ENCODE measurements at places on chromosomes 6 and 20.

DNA sequence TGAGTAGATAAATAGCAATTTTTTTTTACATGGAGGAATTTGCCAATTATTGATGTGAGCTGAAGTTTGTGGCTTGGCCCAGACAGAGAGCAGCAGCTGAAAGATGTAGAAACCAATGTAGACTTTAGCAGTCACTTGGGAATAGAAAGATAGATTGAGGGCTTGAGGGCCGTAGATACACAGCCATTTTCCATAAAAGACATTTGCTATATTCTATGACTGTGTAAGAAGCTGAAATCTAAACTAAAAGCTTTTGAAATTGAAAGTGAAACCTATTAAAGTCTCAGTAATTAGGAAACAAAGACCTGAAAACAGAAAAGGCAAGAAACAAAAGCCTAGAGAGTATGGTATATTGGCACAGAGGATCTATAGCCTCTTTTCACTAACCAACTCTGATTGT, 332.7 kb downstream of the CENPW start:
- no peak for DNase-seq

- no peak for DNase-seq
These were observed 69.1 kb downstream of the RNF217 start for GRCh38 chr6:125031385-125031784.

DNA sequence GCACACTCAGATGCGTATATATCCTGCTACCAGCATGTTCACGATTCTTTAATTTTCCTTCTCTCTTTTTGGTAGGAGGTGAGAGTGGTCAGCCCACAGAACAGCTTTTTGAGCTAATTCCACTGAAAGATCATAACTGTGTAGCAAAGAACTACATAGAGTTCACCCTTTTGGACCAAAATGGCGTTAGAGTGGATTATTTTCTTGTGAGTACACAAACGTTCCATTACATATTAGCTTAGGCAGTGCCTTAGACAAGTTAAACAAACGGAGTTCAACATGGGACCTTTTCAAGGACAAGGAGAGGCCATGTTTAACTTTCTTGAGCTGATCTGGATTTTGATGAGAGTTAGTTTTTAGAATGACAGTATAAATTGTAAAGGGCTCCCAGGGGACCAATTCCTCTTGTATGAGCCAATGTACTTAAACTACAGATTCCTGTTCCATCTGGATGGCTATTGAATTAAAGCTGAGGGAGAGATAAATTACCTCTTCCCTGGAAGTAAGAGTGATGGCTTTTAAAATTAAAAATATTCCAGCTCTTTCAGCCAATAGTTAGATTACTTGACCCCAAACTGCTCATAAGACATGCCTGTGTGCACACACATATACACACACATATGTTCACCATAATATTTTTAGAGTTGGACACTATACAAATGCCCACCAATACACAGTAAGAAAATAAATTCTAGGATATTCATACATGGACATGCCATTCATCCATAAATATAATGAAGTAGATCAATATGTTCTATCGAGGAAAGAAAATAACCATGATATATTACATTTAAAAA, 25.6 kb upstream of the ARMH2 start:
- DNase-seq, result no peak

GRCh38 chr6:83556871-83557270, 44.5 kb downstream of the PRSS35 start:
- DNase-seq, result no peak

- DNase-seq, result peak; percentile 49
These were observed at the start of gene HLA-DOA for GRCh38 chr6:33008944-33009861. TSS of gene HLA-DOA (minus strand) at chr6:33009591.

All from WERI-Rb-1 (cell line).